ENCODE measurements at places on chromosomes 1 and 21.

- DNase-seq: no peak
These were observed 5.1 kb downstream of the TMEM51 start for GRCh38 chr1:15158506-15159165.

GRCh38 chr1:239555350-239555749, 169.0 kb downstream of the CHRM3 start:
- DNase-seq: no peak

GRCh38 chr21:21332492-21332891, 334.3 kb downstream of the NCAM2 start:
- no peak for DNase-seq

DNA sequence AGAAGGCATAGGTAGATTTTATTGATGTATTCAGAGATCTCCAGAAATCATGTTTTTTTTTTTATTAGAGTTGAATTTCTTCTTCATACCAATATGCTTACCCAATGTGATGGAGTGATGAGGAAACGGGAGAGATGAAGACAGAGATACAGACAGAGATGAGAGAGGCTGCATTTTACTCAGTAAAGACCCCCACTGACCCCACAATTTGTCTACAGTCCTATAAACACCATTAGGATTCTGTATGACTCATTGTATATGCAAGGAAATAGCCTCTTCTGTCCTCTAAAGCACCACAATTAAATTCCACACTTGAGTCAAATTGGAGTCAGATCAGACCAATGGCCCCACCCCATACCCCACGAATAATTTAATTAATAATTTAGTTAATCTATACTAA, 44.0 kb downstream of the RUNX1 start:
- no peak for DNase-seq

GRCh38 chr21:28138272-28138671, 854.4 kb downstream of the LTN1 start:
- no peak for DNase-seq

- DNase-seq: peak; percentile 76
These were observed 71.8 kb downstream of the CD58 start for GRCh38 chr1:116498789-116499628.

DNA sequence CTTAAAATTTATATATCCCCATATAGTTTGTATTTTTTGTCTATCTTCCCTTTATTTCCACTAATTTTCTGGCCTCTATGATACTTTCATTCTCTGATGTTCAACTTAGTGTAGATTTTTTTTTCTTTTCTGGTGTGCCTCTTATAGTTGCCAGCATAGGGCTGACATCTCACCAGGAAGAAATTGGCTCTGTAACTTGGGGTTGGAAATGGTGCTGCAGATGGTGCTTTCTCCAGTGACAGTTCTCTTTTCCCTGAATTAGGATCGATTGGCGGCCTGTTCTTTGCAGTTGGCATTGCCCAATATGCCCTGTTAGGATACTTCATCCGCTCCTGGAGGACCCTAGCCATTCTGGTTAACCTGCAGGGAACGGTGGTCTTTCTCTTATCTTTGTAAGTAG, 50.3 kb downstream of the SLC22A15 start:
- no peak for DNase-seq

DNA sequence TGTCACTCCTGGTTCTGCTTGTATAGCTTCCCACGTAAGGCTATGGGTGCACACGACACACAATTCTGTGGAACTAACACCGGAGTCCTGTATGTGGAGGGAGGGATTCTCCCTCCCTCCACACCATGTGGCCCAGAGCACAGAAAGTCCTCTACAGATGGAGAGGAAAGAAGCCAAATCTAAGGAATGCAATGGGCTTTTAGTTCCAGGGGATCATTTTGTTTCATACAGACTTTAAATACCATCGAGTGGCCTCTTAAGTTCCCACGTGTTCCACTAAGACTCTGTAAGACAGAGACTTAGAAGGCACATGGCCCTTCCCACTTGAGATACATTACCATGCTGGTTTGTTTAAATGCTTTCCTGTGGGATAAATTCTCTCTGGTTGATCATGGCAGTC, 156.0 kb downstream of the TGFB2 start:
- DNase-seq: no peak

DNA sequence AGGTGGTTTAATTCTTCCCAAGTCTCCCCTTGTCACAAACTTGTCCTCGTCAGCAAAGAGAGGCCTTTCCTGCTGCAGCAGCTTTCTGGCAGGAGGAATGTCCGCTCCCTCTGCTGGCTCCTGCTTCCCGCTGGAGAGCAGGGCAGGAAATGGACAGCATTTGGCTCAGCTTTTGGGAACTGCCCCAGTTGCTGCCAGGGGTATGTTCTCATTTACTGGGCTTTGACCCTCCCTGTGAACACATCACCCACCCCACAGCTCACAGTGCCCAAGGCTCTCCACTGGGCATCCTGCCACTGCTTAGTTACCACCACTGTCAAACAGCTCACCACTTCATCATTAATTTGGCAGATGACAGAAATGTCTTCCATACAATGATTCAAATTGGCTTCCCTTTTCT, 75.4 kb downstream of the MRPL37 start:
- no peak for DNase-seq

GRCh38 chr1:115469703-115470476, 131.8 kb upstream of the NGF start:
- DNase-seq: peak; percentile 10

DNA sequence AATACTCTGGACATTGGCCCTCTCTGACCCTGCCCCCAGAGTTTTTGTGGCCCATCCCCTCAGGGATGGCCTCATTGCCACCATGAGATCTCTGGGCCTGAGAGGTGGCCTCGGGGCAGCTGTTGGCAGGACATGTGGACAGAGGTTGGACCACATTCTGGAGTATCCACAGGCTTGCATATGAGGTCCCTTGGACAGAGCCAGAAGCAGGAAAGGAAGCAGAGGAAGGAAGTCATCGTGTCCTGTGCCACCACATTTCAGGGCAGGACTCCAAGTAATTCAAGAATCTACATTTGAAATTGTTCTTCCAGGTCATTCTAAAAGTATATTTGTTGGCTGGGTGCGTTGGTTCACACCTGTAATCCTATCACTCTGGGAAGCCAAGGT, 95.9 kb upstream of the PPP2R5A start:
- DNase-seq: no peak

All from CD4-positive, alpha-beta T cell (primary cell).